ENCODE measurements at places on chromosomes 12 and 14. TPM values are rescaled to one million over a fixed set of nuclear protein-coding genes. Genes with fewer than 3 reads are reported as not detected.

DNA sequence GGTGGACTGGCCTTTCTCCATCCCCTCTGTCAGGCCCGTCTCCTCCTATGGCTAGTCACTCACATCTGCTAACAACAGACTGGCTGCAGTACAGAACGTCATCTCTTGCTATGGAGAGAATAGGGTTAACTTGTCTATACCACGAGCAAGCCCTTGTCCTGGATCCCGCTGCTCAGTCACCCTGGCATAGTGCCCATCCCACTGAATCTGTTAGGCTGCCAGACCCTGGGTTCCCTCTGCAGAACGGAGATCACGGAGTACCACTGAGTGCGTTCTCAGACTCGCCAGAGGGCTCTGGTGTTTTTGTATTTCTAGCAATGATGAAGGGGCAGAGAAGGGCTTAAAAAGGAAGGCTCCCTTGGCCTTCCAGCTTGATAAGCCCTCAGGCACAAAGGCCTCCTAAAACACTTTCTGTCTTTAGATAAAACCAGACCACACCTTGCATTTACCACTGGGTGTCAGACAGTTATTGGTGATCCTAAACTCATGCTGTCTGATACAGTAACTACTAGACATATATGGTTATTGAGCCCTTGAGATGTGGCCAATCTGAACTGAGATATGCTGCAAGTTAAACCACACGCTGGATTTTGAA, 6.3 kb upstream of the NRIP2 start:
- no peak for DNase-seq

Gene TEX22
- total RNA-seq, result 0.06 TPM

- no peak for DNase-seq
These were observed 377.5 kb downstream of the ALG10 start for GRCh38 chr12:34399631-34400410.

DNA sequence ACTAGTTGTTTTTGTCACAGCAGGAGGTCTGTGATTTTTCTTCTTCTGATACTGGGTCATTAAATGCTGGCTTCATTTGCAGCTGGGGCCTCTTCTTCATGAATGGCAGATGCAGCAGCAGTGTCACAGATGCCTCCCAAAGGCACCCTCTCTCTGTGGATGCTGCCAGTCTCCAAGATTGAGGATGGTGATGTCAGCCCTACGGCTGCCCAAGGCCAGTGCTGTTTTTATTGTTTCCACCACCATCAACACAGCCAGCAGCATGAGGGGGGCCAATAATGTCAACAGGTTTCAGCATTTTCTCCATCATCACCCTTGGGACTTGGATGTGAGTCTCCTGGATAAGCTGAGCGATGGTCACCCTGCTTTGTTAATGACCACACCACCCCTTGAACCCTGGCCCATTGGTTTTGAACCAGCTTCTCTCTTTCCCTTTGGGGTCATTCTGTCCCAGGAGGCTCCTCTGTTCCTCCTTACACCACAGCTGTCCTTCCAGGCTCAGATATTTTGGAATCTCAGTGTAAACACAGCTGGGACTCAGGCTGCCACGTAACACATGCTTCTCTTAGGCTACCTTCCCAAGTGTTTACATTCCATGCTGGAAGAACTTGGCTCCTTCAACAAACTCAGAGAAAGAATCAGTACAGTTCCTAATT, 151.7 kb upstream of the DDHD1 start:
- DNase-seq, result peak; percentile 24

- DNase-seq, result no peak
These were observed 397.5 kb upstream of the PDE3A start for GRCh38 chr12:19970821-19971220.

DNA sequence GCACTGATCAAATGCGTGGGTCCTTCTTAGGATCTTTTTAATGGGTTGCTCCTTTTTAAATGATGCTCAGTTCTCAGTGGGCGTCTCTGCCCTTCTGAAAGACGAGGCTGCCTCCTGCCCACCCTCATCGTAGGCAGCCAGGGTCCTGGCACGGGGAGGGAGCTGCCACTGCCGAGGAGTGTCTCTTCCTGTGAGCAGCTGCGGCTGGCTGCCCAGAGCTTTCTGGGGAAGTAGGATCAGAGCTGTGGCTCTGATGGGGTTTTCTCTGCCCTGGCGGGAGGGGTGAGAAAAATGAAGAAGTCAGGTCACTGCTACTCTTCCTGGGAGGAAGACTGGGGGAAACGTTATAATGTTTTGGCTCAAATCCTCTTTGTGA, 31.1 kb upstream of the BEGAIN start:
- no peak for DNase-seq

DNA sequence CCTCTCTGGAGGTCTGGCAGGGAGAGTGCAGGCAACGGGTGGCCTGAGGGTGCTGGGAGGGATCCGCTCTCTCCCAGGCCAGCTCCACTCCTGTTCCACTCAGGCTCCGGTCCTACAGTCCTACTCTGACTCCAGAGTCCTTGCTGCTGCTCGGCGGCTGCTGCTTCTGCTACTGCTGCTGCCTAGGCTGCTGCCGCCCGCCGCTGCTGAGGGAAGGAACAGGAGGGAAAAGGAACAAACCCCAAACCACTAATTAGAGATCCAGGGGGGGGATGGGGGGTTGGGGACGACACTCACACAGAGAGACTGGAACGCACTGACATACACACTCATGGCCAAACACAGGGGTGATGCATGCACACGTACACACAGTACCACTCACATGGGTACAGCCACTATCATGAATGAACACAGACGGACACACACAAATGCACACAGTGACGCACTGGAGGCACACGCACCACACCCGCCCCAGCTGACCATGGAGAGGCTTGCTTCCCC, at the start of gene SP7:
SP7 (minus strand) TSS at position 174 of the 501 bp plus-strand sequence. CDS start 708 bp downstream, outside the sequence.
- DNase-seq, result no peak

DNA sequence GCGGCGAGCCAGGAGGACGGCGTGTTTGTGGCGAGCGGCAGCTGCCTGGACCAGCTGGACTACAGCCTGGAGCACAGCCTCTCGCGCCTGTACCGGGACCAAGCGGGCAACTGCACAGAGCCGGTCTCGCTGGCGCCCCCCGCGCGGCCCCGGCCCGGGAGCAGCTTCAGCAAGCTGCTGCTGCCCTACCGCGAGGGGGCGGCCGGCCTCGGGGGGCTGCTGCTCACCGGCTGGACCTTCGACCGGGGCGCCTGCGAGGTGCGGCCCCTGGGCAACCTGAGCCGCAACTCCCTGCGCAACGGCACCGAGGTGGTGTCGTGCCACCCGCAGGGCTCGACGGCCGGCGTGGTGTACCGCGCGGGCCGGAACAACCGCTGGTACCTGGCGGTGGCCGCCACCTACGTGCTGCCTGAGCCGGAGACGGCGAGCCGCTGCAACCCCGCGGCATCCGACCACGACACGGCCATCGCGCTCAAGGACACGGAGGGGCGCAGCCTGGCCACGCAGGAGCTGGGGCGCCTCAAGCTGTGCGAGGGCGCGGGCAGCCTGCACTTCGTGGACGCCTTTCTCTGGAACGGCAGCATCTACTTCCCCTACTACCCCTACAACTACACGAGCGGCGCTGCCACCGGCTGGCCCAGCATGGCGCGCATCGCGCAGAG, 873 bp downstream of the PLXNC1 start:
- DNase-seq, result peak; percentile 8

DNA sequence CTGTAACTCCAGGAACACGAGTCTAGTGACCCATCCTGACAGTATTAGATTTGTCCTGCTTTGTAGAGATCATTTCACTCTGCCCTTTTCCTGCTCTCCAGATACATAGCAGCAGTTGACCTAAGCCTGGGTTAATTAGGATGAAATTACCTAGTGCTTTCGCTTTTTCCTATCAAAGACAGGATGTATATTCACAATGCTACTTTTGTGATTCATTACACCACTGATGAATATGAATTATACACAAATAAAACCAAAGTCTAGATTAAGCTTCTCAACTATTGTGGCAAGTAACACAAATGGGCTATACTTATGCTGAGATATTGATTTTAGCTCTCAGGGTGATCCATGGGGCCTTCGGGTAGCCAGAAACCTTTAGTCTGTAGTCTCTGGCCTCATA, 17.9 kb downstream of the CERS5 start:
- no peak for DNase-seq

DNA sequence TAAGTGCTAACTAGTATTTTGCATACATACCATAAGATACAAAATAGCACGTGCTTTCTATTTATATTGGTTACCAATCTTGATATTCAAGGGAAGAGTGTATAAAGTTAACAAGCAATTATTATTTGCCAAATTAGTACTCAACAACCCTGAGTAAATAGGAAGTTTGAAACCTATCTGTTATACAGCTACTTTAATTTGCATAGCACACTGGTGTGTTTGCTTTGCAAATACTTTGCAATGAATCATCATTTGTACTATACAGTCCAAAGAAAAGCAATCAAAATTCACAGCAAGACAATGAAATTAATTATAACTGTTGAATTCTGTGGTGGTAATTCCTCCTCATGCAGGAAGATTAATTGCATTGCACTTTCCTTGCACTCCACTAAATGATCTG, 469.1 kb downstream of the PRKD1 start:
- DNase-seq, result no peak

Gene TRHDE
- total RNA-seq, result not detected

DNA sequence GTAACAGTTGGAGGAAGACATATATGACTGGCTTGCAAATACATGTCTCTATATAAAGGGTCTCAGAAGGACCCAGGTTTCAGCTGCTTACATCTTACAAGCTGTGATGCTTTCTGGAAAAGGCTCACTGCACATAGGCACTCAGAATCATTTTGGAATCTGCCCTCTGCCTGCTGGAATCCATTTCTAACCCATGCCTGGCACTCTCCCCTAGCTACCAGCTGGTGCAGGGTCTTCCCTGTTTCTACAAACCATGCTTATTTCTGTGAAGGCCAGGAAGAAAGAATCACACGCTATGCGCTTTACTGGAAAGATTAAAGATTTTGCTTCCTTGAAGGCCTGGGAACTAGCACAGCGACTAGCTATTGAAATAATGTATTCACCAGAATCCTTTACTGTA, 151.3 kb downstream of the DICER1 start:
- DNase-seq, result no peak

Gene LRP1
- total RNA-seq, result 89.0 TPM

Gene TEP1
- total RNA-seq, result 17.2 TPM

All from LHCN-M2 (cell line).